Activated CD4-positive, alpha-beta T cell treated with anti-CD3 and anti-CD28 coated beads, Interleukin-2, amount 50 U/mL, for 1 hour (primary cell): ENCODE measurements at places on chromosomes 2 and 18.

- DNase-seq: no peak
Measured at GRCh38 chr18:62175521-62175920, 11.3 kb downstream of the PIGN start.

GRCh38 chr2:242011991-242012764, 142.6 kb downstream of the RTP5 start:
- DNase-seq: no peak

GRCh38 chr2:140797718-140798117, 1333.1 kb downstream of the LRP1B start:
- no peak for DNase-seq

DNA sequence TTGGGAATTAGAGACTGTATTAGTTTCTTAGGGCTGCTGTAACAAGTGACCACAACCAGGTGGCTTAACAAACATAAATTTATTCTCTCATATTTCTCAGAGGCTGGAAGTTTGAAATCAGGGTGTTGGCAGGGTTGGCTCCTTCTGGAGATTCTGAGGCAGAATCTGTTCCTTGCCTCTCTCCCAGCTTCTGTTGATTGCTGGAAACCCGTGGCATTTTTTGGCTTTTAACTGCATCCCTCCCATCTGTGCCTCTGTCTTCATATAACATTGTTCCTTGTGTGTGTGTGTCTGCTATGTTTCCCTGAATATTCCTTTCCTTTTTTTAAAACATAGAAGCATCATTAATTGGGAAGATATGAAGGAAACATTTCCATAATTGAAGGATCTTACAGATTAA, 448.1 kb upstream of the DCC start:
- no peak for DNase-seq

DNA sequence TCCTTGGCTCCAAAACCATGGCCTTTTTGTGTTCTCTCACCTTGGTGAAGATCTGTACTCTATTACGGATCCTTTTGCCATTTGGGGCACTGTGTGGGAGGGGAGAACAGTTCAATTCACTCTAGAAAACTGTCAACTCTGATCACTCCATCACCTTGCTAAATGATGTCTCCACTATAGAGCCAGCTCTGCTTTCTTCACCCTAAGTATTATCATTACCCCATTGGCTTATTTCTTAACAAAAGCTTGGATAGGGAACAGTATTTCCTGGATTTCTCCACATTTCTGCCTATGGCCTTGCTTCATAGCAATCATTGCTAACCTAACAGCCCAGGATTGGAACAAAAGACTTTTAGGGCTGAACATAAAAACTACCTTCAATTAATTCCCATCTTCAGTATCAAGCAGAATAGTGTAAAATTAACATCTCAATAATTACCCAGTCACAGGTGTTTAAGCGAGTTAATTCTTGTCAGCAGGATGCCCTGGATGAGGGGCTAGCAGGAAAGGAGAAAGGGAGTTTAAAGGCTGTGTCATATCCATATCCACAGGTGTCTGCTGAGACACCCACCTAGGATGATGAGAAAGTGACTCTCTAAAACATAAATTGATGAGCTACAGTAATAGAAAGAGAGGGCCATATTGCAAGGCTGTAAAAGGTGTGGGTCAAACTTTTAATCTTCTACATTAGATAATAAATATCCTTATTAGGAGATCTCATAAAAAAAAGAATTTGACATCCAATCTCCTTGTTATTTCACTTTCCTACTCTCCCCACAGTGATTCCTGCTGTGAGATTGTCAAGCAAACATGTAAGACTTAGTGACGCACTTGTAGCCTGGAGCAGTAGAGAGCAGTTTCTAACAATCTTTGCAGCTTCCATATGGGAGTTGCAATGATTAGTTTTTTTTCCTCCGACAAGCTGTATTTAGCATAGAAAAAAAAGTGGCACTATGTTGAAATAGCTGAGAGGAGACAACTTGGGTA, 589.5 kb upstream of the NXPH2 start:
- no peak for DNase-seq

DNA sequence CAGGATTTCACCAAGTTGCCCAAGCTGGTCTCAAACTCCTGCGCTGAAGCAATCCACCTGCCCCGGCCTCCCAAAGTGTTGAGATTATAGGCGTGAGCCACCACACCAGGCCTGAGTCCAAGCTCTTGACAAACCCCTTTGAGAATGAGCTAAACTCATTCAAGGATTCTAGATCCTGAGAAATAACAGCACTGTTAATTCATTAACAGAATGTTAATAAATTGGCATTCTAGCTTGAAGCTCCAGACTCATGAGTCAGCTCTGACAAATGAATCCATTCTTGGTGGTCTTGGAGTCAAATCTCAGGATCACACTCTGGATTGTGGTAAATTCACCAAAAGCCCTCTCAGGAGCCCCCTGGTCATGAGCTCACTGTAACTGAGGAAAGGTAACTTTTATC, 1.8 kb downstream of the NARS1 start:
- DNase-seq: no peak

GRCh38 chr18:21049306-21049705, 62.3 kb downstream of the ROCK1 start:
- no peak for DNase-seq

DNA sequence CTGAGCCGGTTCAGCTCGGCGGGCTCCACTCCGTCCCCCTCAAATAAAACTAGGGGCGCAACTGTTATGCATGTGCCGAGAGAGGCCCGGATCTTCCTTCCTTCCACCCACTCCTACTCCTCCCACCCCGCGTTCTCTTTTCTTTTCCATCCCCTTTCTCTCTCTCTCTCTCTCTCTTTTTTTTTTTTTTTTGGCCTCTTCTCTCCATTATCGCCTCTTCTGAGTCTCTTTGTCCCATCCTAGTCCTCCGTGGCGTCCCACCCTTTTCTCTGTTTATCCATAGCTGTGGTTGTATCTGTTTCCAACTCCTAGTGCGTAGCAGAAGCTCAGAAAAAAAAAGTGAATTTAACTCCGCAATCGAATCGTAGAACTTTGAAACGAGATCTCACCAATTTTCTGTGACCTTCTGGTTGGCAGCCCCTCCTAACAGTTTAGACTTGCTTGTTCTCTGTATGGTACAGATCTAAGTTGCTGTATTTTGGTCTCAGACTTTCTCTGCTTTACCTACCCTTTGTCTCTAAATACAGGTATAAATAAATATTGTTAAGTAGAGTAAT, 3.6 kb downstream of the RAX start:
- no peak for DNase-seq

- no peak for DNase-seq
Measured at GRCh38 chr2:9336576-9337314, 86.6 kb downstream of the ITGB1BP1 start.

DNA sequence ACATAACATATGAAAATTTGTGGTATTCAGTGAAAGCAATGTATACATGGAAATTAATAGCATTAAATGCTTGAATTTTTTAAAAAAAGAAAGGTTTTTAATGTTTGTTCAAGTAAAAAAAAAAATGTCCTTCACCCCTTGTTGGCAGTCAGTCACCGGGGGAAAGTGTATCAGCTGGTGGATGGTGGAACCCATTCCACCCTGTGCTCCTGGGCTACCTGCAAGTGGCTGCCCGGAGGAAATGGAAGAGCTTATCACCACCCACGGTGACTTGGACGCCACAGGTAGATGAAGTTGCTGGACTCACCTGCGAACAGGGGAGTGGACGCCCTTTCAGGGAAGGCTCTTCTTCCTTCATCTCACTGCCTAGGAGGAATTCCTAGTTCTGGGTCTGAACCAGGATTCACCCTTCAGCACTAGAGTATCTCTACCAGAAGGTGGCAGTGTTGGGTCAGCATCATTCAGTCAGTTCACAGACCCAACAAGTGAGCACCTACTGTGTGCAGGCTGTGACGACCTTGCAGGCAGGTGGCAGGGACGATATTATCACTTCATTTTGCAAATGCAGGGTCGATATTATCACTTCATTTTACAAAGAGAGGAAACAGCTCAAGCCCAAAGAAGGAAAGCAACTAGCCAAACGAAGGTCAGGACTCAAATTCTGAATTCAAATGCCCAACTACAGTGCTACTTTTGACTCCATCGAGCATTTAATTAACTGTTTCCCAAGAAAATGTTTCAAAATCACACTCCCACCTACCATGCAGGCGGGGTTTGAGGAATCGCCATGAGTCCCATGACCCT, 35.8 kb downstream of the CIB4 start:
- DNase-seq: peak; percentile 4

GRCh38 chr18:79195716-79196683, 126.8 kb downstream of the ATP9B start:
- no peak for DNase-seq

GRCh38 chr2:157760949-157761348, 115.2 kb downstream of the ACVR1 start:
- DNase-seq: no peak

- DNase-seq: no peak
Measured at GRCh38 chr18:62763101-62763521, 47.8 kb downstream of the PHLPP1 start.

GRCh38 chr18:59062643-59063006, 77.1 kb upstream of the SEC11C start:
- DNase-seq: no peak

- no peak for DNase-seq
Measured at GRCh38 chr18:54387631-54388030, 29.9 kb downstream of the C18orf54 start.

- no peak for DNase-seq
Measured at GRCh38 chr2:147773479-147773878, 71.3 kb upstream of the ACVR2A start.

DNA sequence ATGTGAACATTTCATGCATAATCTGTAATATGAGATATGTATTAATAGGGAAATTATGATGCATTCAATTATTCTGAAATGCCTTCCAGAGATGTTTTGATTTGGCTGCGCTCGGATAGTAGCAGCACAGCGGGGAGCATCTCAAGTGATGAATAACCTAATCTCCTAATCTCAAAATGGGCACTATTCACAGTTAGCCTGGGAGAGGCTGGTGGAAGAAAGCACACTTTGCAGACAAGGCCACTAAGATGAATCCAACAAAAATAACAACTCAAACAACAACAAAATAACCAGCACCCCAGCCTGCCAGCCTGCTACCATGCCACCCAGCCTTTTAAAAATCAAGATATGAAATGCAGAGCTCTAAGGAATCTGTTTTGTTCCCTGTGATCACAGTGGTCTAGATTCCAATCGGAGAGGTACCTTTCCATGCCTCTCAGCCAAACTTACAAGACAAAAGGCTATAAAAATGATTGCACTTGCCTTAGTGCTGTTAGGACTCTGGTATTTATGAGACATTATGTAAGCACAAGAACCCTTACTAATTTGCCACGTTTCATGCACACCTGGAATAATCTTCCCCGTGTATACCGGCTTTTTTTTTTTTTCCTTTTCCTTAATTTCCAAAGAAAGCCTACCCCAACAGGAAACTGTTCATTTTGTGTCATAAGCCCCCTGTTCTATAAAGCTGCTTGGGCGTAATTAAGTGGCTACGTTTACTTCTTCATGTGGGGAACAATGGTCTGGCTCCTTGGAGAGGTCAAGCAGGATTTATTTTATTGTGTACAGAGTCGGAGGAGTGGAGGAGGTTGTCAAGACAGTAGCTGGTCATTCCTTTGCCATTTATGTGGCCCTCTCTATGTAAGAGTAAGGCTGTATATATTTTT, 526.9 kb upstream of the FANCL start:
- no peak for DNase-seq

GRCh38 chr2:118309257-118309945, 221.1 kb downstream of the INSIG2 start:
- no peak for DNase-seq

- DNase-seq: no peak
Measured at GRCh38 chr2:232245111-232245510, 133.4 kb upstream of the ALPP start.

GRCh38 chr18:75581336-75582131, 154.0 kb upstream of the SMIM21 start:
- no peak for DNase-seq

- peak; percentile 4 for DNase-seq
Measured at GRCh38 chr2:202377207-202377761, 1.2 kb downstream of the BMPR2 start.

- DNase-seq: no peak
Measured at GRCh38 chr18:10405816-10406663, 48.4 kb upstream of the APCDD1 start.

GRCh38 chr2:100929147-100929546, 72.9 kb upstream of the RPL31 start:
- DNase-seq: no peak

DNA sequence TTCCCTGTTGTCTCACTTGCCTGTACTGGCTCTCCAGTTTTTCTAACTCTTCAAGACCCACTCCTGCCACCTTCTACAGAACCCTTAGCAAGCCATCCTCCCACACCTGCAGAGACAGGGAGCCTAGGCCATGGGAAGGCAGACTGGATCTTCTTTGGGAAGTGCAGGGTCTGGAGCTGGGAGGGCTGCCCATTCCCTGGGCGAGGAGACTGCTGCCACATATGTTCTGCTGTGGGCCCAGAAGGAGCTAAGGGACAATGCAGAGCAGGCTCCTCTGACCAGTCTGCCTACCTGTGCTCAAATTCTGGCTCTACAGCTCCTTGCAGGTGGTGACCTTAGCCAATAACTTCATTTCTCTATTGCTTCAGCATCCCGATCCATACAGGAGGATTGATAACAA, 152.1 kb upstream of the CELF4 start:
- DNase-seq: no peak

DNA sequence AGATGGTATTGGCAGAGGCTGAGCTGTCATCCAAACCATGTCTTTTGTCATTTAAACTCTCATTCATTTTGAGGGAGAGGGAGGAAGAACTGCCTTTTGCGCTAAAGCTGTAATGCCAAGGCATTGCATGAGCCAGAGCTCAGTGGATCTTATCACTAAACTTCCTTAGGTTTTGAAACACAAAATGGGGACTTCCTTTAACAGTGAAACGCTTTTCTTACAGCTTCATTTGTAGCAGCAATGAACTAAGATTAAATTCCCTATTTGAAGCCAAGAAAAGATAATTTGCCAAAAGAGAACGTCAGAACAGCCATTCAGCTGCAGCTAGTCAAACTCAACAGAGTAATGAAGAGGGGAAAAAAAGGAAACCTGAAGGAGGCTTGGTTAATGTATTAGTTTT, 143.5 kb upstream of the MMADHC start:
- no peak for DNase-seq

DNA sequence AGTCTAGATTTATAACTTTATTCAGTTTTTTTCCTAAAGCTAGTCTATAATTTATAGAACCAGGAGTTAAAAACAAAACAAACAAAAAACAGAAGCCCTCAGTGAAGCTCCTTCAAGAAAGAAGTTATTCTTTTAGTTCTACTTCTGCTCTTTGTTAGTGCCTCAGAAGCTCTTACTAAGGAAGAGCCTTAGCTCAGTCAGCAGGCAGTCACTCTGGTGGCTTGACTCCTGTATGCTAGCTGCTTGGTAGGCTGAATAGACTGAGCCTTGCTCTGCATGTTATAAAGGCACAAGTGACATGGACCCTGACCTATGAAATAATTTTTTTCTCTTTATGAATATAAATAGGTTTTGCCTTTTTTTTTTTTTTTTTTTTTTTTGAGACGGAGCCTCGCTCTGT, 24.8 kb downstream of the NCOA1 start:
- no peak for DNase-seq

- DNase-seq: no peak
Measured at GRCh38 chr2:68046642-68047240, 16.1 kb downstream of the C1D start.

GRCh38 chr2:207165121-207166038, at the start of gene KLF7:
Gene KLF7 (minus strand): TSS chr2:207165948. CDS start chr2:207165568, 380 bp downstream.
- DNase-seq: peak; percentile 61

GRCh38 chr2:127197475-127198385, 22.4 kb downstream of the CYP27C1 start:
- peak; percentile 51 for DNase-seq

- no peak for DNase-seq
Measured at GRCh38 chr18:23541349-23542093, 38.2 kb downstream of the RMC1 start.
